Choroid plexus epithelial cell (primary cell): ENCODE measurements at places on chromosomes 4 and X.

DNA sequence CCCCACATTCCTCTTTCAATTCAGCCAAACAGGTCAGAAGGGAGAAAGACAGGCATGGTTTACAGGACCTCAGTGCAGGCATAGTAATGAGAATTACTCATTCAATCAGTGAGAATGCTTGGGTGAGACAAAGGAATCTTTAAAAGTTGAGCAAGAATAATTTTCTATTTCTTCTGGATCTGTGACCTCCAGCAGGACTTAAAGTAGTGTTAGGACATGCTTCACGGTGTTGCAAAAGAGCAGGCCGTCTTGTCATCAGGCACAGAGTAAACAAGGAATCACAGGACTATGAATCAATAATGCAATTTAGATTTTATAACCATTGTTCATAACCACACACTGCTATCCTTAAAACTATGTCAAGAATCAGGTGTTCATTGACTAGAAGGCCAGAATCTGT, 130.6 kb upstream of the GLRA2 start:
- DNase-seq: peak; percentile 9

DNA sequence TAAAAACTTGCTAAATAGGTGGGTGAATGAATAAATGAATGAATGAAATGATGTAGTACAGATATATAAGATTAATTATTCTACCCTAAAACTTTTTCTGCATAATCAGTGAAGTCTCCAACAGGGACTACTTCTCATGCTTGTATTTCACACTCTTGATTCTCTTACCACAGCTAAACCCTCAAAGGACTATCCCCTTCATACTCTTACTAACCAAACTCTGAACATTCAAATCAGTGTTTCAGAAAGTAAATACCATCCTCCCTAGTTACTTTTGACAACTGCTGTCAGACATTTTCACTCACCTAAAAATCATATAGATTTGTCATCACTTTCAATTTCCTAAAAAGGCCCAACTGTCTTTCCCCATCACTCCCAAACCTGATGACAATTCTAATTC, 234.3 kb upstream of the HHIP start:
- DNase-seq: no peak

DNA sequence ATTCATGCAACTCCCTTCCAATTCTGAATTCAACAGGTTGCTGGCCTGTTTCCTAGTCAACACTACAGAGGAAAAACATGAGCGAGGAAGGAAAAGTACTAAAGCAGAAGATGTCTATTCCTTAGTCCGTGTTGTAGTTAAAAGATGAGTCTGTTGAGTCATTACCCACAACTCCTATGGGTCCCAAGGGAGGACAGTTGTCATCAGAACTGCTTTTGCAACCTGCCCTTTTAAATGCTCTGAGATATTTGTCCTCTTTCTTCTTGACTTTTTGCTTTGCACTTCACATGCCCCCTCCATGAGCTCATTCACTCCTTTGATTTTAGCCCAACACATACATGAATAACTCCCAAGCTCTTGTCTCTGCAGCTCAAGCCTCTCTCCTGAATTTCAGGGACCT, 119.2 kb downstream of the CORIN start:
- no peak for DNase-seq

GRCh38 chr4:590313-590841, 14.3 kb upstream of the TMEM271 start:
- no peak for DNase-seq

DNA sequence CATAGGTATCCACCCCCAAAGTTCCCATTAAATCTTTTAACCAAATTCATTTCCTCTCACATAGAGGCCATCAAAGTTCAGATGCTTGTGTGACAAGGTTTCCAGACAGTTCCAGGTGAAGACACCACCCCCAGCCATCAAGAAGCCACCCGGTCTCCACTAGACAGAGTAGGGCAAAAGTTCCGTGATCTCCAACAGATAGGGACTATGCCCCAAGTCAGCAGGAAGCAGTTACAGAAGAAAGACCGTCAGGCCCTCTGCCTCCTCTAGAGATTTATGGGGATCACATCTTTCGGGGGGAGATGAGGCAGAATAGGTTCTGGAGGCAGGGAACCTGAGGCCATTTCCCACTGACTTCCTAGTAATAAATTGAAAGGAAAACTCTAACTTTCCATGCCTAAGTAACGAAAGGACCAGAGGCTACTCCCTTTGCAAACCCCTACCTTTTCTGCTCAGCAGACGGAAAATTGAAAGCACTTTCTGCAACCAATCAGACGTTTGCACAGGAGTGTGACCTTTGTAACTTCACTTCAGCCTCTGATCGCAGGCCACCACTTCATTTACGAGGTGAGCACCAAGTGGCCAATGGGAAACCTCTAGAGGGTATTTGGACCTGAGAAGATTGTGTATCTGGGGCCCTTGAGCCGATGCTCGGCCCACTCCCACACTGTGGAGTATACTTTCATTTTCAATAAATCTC, 18.5 kb upstream of the ZNF280C start:
- DNase-seq: no peak
